ENCODE measurements at places on chromosomes 2 and 18.

DNA sequence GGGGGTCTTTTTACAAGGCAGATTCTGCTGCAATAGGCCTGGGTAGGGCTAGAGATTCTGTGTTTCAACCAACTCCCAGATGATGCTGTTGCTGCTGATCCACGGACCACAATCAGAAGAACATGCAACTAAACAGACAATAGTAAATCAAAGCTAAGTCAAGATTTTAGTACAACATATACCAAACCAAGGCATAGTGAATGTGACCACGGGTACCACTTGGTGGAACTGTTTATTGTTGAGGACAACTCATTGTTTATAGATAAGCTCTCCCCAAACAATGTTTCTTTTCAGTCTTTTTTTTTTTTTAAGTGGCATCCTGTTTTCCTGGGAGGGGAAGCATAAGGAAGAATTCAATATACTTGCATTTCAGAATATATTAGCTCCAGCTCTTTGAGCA lies 36.0 kb upstream of the DARS1 start:
- DNase-seq = no peak

DNA sequence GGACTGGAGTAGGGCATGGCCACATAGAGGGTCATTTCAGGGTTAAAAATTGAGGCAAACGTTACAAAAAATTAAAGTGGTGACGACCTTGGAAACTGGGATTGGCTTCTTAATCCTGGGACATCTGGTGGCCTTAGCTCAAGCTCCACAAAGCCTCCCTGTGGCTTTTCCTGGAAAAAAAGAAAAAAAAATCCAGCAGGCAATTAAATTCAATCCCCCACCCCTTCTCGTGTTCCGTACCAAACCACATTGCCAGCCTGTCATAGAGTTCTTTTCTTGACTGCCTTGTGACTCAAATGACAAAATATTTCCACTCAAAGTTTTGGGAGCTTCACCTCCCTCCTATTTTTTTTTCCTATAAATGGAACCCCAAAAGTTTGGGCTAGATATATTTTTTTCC lies 195.6 kb downstream of the HRH4 start:
- DNase-seq = no peak

DNA sequence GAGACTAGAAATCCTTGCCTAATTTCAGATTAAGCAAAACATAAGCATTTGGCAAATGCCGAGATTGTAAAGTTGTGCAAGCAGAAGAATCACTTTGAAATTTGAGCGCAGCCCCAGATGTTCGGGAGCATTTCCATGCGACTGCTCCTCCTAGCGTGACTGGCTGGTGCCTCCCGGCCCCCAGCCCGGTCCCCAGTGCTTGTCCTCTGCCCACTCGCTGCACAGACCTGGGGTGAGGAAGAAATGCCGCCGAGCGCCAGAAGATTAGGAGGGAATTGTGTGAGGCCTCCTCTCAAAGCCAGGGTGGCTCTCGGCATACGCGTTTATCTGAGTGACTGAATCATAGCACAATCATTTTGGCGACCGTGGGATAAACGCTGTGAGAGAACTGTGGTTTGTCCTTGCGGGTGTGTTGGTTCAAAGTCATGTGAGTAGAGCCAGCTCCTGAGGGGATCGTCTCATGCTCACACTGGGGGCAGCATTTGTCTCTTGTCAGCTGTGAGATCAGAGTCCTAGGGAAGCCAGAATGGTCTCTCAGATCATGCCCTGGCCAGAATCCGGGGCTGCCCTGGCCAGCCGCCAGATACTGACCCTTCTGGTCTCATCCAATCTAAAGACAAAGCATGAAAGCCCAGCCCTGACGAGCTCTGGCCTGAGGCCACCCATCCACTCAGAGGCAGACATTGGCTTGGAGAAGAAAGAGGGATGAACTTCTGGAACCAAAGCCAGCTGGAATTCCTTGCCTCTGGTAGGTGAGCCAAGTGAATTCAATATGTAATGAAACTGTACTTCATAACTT lies 189.3 kb downstream of the SH3RF3 start:
- DNase-seq = no peak

DNA sequence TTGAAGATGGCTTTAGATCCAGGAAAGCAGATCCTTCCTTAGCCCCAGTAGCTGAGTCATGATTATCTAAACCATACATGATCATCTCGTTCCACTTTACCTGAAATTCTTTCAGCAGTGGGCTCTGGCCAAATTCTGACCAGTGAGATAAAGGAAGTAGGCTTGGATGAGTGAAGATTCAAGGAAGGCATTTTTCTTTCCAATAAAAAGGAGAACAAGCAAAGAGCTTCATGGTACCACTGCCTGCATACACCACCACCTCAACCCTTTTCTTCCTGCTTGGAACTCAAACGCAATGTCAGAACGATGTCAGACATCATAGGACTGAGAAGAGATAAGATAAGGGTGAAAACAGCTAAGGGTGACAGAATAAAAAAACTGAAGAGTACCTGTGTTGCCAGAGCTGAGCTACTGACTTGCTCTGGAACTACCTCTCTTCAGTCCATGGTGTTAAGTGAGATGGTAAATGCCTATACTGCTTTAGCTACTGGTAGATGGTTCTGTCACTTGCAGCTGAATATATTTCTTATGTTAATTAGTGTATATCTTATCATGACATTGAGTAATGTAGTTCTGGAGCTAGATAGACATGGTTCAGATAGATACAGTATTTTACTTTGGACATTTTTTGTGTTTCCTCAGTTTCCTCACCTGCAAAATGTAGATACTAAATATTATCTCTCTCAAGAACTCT lies 58.7 kb upstream of the ACVR1 start:
- no peak for DNase-seq

DNA sequence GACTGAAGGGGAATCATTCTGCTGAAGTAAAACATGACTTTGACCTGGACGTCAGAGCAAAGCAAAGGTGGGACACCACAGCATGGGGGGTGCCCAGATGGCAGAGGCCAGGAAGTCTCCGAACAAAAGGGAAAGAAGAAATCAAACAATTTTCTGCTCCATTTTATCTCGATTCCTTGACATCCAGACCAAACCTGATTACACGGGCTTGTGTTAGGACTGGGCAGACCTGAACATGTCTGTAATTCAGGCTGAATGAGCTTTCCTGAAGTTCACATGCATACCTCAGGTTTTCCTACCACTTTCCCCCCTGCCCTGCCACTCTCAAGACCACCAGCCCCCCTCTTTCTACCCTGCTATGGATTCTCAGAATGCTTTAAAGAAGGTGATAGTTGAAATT lies 44.8 kb upstream of the MEIS1 start:
- DNase-seq = no peak

DNA sequence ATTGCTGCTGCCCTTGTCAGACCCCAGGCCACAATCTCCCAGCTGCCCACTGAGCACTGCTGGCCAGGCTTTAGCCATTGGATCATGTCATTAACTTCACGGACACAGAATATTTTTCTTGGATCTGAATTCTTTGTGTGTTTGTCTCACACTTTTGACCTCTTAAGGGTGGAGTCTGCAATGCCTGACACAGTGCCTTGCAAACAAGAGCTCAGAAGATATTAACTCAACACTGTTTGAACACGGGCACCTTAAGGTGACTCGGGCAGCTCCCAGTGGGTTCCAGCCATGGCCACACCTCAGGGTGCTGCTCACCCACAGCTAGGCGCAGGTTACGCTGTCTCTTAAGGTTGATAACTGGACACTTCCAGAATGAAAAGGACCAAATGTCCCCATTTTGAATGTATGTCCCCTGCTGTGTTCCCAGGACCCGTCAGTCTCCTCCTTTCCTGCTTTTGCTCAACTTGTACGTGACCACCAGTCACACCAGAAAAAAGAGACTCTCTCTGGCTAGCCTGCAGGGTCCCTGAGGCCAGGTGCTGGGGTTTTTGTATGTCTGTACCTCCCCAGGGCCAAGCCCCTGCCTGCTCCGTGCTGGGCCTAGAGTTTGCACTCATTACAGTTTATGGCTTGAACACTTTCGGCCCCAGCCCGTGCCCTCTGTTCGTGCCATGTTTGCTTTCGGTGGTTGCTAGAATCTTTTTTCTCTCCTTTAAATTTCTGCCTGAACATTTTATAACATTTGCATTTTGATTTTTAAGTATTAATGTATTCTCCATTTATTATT lies 33.4 kb upstream of the TMEM131 start:
- no peak for DNase-seq

- DNase-seq = no peak
Measured at GRCh38 chr18:79588636-79589481, 90.7 kb upstream of the CTDP1 start.

DNA sequence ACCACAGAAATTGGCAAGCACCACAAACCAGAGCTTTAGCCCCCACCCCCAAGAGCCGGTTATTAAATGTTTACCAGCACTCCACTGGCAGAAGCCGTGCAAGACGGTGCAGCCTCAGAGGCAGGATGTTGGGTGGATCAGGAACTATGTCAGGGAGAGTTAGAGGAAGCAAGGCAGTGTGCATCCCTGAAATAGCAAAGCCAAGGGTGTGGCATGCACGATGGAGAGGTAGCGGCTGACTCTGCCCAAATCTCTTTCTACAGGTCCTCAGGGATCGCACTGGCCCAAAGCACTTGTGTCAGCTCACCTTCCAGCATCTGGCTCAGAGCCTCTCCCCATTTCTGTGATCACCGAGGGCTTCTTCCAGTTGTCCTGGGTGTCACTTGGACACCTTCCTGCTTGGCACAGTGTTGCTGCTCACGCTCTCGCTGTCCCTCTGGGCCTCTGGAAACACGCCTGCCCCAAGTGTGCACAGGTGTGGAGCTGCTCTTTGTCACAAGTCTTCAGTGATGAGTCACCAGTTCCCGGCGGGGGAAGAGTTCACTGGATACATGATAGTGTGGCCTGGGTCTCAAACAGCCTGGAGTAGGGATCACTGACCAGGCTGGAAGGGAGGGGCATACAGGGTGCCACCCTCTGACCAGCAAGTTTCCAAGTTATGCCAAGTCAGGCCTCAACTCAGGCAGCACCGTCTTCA lies 17.3 kb upstream of the B3GNT7 start:
- no peak for DNase-seq

DNA sequence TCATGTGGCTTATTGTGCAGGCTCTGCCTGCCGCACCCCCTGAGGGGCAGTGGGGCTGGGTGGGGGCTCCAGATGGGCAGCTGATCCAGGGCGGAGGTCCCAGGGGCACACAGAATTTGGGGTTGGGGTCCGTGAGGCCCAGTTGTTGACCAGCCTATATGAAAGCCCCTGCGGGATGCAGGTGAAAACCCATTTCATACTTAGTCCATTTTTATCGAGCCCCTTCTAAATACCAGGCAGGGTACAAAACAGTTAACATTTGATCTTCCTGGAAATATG lies 30.6 kb downstream of the MYO7B start:
- DNase-seq = no peak

GRCh38 chr18:27771571-27771970 lies 405.4 kb downstream of the CDH2 start:
- no peak for DNase-seq

- DNase-seq = no peak
Measured at GRCh38 chr2:199606193-199606780, 148.5 kb upstream of the SATB2 start.

GRCh38 chr2:186306754-186307153 lies 179.3 kb upstream of the ZC3H15 start:
- DNase-seq = no peak

GRCh38 chr2:106339609-106340008 lies 128.6 kb downstream of the RGPD3 start:
- DNase-seq = no peak

DNA sequence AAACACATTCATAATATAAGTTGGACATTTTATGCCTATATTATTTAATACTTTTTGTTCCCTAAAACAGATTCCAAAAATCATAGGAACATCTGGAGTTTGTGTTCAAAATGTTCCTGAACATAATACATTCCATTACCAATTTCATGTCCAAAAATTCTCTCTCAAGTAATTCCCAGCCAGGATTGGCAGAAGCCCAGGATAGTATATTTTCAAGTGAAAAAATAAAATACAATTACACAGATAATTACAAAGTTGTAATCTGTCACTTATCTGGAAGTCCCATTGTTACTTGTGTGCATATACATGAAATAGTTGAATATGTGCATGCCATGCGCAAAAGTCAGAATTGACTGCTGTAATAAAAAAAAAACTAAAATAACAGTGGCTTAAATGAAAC lies 5.2 kb upstream of the SCN7A start:
- DNase-seq = no peak

GRCh38 chr18:9823805-9824473 lies 61.8 kb upstream of the TXNDC2 start:
- no peak for DNase-seq

DNA sequence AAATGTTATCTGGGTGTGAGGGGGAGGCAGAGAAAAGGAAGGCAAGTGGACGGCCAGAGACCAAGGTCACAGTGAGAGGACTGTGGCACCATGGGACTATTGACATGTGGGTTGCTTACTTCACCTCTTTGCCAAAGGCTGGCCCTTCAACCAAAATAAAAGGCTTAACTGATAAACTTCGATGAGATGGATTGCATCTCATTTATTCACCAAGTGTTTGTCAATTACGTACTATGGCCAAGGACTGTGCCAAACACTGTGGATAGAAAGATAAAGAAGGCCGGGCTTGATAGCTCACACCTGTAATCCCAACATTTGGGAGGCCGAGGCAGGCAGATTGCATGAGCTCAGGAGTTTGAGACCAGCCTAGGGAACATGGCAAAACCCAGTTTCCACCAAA lies 98.7 kb upstream of the CCBE1 start:
- DNase-seq = no peak

GRCh38 chr18:25927830-25928229 lies 162.6 kb downstream of the SS18 start:
- DNase-seq = no peak

- no peak for DNase-seq
Measured at GRCh38 chr18:66560094-66560493, 43.8 kb downstream of the CDH19 start.

- DNase-seq = no peak
Measured at GRCh38 chr2:147433822-147434221, 411.0 kb upstream of the ACVR2A start.

DNA sequence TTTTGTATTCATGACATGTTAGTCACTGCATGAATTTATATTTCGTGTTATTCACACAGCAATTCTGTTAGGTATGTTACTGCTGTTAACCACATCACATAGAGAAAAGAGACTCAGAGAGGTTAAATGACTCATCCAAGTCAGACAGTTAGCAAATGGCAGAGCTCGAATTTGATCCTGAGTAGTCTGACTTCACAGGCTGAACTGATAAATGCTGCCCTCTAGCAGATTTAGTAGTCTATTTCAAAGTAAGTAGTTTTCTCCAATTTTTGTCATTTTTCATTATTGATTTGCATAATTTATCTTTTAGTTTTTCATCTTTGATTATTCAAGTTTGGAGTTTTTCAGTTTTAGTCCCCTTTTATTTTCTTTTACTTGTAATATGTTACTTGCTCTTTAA lies 58.3 kb downstream of the WDR7 start:
- DNase-seq = peak; percentile 0

DNA sequence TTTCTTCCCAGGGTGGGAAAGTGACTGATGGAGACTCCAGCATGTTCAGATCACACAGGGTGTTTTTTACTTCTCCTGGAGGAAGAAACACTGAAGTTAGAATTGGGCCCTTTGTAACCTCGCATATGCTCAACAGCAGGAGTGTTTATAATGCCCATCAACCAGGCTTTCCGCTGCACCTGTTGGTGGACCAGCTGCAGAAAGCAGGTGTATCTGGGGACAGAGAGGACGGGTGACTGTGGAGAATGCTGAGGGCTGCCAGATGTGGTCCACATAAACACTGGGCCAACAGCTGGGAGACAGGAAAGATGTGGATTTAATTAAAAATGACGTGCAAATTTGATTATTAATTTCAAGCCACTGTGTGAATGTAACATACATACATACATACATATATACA lies 335.5 kb upstream of the SPRED2 start:
- no peak for DNase-seq

- DNase-seq = no peak
Measured at GRCh38 chr2:186347472-186347871, 138.6 kb upstream of the ZC3H15 start.
